Placental epithelial cell (primary cell): ENCODE measurements at places on chromosomes 11 and 22. TPM values are rescaled to one million over a fixed set of nuclear protein-coding genes. Genes with fewer than 3 reads are reported as not detected.

Gene OR2AG1
- not detected in 2 replicates for total RNA-seq

Gene EMSY
- total RNA-seq, result 20.0 and 27.2 TPM in 2 replicates

Gene CDHR5
- total RNA-seq, result not detected in 2 replicates

Gene PIH1D2
- total RNA-seq, result 1.7 and 4.3 TPM in 2 replicates

Gene PRG3
- not detected in 2 replicates for total RNA-seq

Gene INS
- total RNA-seq, result 1.6 TPM in 1 of 2 replicates, not detected in the other

Gene CAPRIN1
- total RNA-seq, result 144 and 226 TPM in 2 replicates

Gene MAPK8IP2
- 0.39 and 0.54 TPM in 2 replicates for total RNA-seq

Gene SMC1B
- total RNA-seq, result under 0.01 TPM in 1 of 2 replicates, not detected in the other

Gene PGR
- total RNA-seq, result not detected in 2 replicates

Gene PLA2G3
- total RNA-seq, result not detected in 2 replicates

Gene KIF18A
- 3.1 and 4.0 TPM in 2 replicates for total RNA-seq

Gene CDC45
- 4.3 and 5.5 TPM in 2 replicates for total RNA-seq

Gene FREY1
- 2.7 and 3.4 TPM in 2 replicates for total RNA-seq

Gene PDE3B
- total RNA-seq, result under 0.01 and 0.11 TPM in 2 replicates

Gene CCDC86
- 3.9 and 8.9 TPM in 2 replicates for total RNA-seq

Gene HTR3B
- total RNA-seq, result not detected in 2 replicates

Gene PGM2L1
- 7.5 and 7.6 TPM in 2 replicates for total RNA-seq

Gene OR8A1
- not detected in 2 replicates for total RNA-seq

Gene CNGA4
- 0.39 TPM in 1 of 2 replicates, not detected in the other for total RNA-seq

Gene GLYATL1
- 0.76 TPM in 1 of 2 replicates, not detected in the other for total RNA-seq

Gene OSBPL5
- total RNA-seq, result 35.9 and 51.8 TPM in 2 replicates

Gene ALG9
- 30.6 and 66.7 TPM in 2 replicates for total RNA-seq

Gene AMOTL1
- total RNA-seq, result 145 and 237 TPM in 2 replicates

Gene VPREB1
- not detected in 2 replicates for total RNA-seq

Gene P2RX6
- not detected in 2 replicates for total RNA-seq

Gene ZNF280B
- total RNA-seq, result under 0.01 TPM in 1 of 2 replicates, not detected in the other

Gene SLC22A25
- total RNA-seq, result not detected in 2 replicates

Gene DGCR6L
- 67.5 and 73.3 TPM in 2 replicates for total RNA-seq

Gene GLYATL2
- 0.22 TPM in 1 of 2 replicates, not detected in the other for total RNA-seq

Gene TMEM25
- 42.0 and 60.8 TPM in 2 replicates for total RNA-seq

Gene UPB1
- total RNA-seq, result not detected in 2 replicates

Gene NPAS4
- not detected in 2 replicates for total RNA-seq

Gene OR4A16
- not detected in 2 replicates for total RNA-seq

Gene IRAG1
- total RNA-seq, result 0.76 and 1.2 TPM in 2 replicates

Gene SLC37A2
- total RNA-seq, result 9.1 and 11.4 TPM in 2 replicates

Gene MOV10L1
- total RNA-seq, result 0.11 and 0.39 TPM in 2 replicates

Gene TENM4
- total RNA-seq, result 1.2 and 6.8 TPM in 2 replicates

Gene RBMXL2
- total RNA-seq, result not detected in 2 replicates

Gene CARD10
- 16.5 TPM in 2 replicates for total RNA-seq

Gene OR52I1
- not detected in 2 replicates for total RNA-seq

Gene KRTAP5-7
- total RNA-seq, result under 0.01 TPM in 1 of 2 replicates, not detected in the other

Gene GDPD4
- not detected in 2 replicates for total RNA-seq

Gene HEPHL1
- under 0.01 and 0.11 TPM in 2 replicates for total RNA-seq

Gene OLFML1
- under 0.01 TPM in 1 of 2 replicates, not detected in the other for total RNA-seq

Gene OR5B21
- total RNA-seq, result not detected in 2 replicates

Gene MUC5AC
- under 0.01 TPM in 1 of 2 replicates, not detected in the other for total RNA-seq

Gene MOGAT2
- total RNA-seq, result not detected in 2 replicates

Gene YAP1
- 256 and 356 TPM in 2 replicates for total RNA-seq

Gene MYOD1
- not detected in 2 replicates for total RNA-seq

Gene SLC25A18
- total RNA-seq, result not detected in 2 replicates
